ENCODE measurements at places on chromosomes 7 and 10. TPM values are rescaled to one million over a fixed set of nuclear protein-coding genes. Genes with fewer than 3 reads are reported as not detected.

DNA sequence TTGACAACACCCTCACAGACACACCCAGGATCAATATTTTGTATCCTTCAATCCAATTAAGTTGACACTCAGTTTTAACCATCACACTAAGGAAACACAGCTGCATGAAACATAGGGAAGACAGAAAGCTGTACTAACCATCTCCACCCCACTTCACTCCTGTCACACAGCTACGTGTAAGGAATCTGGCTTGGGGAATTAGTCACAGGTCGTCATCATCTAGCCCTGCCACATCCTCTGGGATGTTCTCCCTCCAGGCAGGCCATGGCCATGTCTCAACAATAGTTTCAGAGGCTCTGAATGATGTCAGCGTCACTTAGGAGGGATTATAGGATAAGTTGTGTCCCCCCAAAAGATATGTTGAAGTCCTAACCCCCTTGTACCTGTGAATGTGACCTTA lies 10.8 kb upstream of the SEMA3C start:
- no peak for DNase-seq

- DNase-seq, result no peak
Observed at GRCh38 chr7:7265081-7266075, 83.0 kb downstream of the C1GALT1 start.

DNA sequence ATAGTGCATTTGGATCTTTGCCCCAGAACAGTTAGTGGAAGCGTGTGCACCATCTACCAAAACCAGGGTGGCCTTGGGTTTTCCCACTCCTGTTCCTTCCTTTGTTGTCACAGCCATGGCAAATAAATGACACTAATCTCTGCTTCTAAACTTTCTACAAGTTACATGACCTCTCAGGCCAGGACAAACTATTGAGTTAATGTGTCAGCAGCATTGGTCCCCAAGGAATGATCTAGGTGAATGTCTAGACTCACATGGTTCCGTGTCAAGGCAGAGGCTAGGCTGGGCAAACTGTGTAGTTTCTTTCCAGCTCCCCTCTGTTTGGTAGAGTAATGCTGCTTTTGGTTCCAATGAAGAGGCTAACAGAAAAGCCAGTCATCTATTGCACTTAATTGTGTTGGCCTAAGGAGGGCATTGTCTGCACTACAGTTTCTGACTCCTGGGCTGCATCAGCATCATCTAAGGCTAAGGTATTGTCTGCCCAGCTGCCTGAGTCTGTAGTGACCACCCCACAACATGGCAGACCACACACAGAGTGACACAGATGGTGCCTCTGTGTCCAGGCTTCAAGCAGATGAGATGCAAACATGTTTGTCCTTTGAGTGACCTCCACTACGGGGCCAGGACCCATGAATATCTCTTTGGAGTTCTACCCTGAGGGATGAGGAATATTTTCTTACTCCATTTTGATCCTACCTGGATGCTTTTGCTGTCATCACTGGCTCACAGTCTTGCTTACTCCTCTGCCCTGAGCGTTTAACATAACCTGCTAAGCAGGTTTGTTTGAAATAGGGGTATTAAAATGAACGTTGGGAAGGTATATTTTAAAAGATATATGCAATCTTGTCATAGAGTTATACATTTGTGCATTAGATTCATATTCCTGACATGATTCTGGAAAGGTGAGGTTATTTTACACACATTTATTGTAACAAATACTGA lies 1.7 kb downstream of the CYP3A4 start:
- no peak for DNase-seq

Gene INMT
- 0.37 TPM for total RNA-seq

DNA sequence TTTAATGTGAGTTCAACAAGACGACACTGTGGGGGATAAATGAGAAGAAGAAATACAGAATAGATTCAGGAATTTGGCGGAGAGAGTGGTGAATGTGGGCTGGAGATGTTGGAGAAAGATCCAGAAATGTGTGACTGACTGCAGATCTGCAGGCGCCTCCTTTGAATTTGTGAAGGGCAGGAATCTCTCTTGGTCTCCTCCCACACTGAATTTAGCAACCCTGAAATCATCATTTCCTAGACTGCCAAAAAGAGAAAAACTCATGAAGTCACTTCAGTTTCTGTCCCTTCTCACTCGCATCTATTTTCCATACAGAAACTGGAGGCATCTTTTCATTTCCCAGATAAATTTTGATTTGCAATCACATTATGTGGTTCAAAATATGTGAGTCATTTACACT lies 128.7 kb downstream of the GNAI1 start:
- no peak for DNase-seq

DNA sequence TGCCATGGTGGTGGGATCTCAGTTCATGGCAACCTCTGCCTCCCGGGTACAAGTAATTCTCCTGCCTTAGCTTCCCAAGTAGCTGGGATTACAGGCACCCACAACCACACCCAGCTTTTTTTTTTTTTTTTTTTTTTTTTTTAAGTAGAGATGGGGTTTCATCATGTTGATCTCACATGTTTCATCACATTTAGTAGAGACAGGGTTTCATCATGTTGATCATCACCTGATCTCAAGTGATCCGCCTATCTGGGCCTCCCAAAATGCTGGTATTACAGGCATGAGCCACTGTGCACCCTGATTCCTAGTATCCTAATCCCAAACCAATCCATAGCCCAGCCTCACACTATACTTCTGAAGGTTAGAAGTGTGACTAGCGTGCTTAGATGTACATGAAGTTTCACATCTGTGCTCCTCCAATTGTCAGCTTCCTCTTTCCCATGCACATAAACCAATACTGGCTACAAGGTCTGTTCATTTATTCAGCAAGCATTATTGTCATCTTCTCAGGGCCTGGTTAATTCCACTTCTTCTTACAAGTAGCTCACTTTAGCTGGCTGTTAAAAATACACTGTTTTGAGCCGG lies 6.8 kb upstream of the NAT16 start:
- DNase-seq, result no peak

DNA sequence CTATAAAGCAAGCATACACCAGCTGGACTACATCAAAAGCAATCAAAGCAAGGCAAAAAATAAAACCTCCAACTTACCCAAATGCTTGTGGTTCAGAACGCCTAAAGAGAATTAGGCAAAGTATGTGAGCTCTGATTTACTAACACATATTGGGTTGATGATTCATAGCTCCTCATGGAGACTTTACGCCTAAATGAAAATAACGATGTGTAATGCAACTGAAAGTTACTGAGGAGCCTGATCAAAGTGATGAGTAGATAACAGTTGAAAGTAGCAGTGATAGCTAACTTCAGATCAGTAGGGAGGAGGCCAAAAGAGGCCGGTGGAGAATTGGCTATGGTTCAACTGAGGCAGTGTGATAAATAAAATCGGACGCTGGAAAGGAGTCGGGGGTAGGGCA lies 85.0 kb downstream of the MPP7 start:
- no peak for DNase-seq

DNA sequence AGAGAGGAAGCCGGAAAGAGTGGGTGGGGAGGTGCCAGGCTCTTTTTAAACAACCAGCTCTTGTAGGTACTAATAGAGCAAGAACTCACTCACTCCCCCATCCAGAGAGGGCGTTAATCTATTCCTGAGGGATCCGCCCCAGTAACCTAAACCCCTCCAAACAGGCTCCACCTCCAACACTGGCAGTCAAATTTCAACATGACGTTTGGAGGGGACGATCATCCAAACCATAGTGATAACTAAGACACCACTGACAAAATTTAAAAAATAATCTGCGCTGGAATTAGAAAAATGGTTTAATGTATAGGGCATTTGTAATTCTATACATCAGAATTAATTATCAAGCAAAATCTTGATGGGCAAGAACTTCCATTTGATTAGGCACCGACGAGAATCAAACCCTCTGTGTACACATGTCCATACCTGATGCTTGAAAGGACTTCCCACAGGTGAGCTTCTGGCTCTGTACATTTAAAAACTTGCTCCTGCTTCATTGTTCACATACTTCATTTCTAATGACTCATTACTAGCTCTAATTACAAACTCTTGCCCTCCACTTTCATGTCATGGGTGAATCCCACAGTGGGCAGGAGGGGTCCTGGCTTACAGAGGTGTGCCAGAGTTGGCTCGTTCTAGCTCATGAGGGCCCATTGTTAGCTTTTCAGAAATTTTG lies 20.6 kb upstream of the KDM7A start:
- no peak for DNase-seq

DNA sequence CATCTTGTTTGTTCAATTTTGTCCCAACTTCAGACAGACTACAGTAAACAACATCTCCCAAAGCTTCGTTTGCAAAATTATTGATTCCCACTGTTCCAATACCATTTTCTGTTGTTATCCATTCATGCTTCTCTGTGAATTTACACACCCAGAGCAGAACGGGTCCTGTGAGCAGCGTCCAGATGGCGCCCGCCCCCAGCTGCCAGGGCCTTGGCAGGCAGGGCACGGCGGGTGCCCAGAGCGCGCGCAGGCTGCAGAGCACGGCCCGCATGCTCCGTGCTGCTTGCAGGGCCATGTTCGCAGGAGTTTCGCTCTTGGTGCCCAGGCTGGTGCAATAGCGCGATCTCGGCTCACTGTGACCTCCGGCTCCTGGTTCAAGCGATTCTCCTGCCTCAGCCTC lies 32.5 kb upstream of the SEPTIN7 start:
- no peak for DNase-seq

Gene SEM1
- 42.8 TPM for total RNA-seq

DNA sequence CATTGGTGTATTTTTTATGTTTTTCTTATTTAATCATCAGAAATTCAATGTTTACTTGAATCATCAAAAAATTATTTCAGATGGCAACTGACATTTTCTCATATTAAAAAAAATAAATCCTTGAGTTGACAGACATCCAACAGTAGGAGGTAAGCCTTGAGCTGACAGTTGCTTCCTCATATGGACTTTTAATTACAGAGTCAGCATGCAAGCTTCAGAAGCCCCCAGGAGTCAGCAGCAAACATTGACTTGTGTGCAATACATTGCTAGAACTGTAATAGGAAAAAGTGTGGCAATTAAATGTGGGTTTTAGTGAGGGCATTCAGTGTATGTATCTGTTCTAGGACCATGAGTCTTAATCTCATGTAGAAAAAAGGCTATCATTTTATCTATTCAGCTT lies 62.4 kb upstream of the TAS2R16 start:
- DNase-seq, result no peak

GRCh38 chr7:55274156-55274555 lies 91.0 kb upstream of the LANCL2 start:
- DNase-seq, result no peak

DNA sequence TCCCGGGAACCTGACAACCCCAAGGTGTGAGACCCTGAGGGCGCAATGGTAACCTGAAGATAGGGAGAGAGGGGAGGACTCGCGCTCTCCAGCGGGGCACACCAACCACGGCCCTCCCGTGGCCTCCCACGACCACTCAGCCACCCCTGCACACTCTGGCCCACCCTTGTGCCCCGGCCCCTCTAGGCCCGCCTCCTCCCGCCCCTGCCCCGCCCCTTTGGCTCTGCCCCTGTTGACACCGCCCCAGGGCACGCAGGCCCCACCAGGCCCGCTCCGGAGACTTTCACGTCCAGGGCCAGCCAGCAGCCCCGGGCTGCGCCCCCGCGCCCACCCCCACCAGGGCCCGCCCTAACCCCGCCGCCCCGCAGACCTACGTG lies 10.9 kb downstream of the ATG9B start:
- DNase-seq, result no peak

GRCh38 chr7:88665892-88666514 lies 93.5 kb upstream of the ZNF804B start:
- DNase-seq, result no peak

DNA sequence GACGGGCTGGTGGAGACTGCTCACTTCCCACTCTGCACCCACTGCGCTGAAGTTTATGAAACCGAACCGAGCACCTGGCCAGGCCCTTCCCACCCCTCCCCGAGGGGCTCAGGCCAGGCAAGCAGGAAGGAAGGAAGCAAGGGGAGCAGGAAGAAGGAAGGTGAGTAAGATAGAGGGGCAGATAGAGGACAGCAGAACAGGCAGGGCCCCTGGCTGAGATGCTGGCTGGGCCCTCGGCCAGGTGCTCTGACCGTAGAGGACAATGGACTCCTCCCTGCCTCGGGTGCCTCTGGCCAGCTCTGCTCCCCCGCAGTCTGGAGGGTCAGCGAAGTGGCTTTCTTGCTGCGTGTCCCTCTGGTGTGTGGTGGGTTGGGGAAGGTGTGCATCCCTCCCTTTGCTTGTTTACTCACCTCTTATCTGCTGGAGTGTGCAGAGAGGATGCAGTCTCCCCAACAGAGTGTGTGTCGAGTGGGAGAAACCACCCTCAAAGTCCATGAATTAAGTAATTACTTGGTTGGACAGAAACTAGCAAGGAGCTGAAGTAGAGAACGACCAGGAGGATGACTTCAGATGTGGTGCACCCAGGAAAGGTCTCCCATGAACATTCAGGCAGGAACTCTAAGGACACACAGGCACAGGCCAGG lies 82.8 kb upstream of the PPP2R2D start:
- peak; percentile 11 for DNase-seq

Gene CFAP43
- 0.25 TPM for total RNA-seq

- DNase-seq, result no peak
Observed at GRCh38 chr7:28195910-28196620, 15.5 kb upstream of the JAZF1 start.

- DNase-seq, result no peak
Observed at GRCh38 chr7:86574006-86574405, 69.7 kb upstream of the GRM3 start.

Gene ACTL6B
- total RNA-seq, result not detected

Gene LRRC17
- total RNA-seq, result not detected

Gene SPDYE2
- total RNA-seq, result 0.28 TPM

DNA sequence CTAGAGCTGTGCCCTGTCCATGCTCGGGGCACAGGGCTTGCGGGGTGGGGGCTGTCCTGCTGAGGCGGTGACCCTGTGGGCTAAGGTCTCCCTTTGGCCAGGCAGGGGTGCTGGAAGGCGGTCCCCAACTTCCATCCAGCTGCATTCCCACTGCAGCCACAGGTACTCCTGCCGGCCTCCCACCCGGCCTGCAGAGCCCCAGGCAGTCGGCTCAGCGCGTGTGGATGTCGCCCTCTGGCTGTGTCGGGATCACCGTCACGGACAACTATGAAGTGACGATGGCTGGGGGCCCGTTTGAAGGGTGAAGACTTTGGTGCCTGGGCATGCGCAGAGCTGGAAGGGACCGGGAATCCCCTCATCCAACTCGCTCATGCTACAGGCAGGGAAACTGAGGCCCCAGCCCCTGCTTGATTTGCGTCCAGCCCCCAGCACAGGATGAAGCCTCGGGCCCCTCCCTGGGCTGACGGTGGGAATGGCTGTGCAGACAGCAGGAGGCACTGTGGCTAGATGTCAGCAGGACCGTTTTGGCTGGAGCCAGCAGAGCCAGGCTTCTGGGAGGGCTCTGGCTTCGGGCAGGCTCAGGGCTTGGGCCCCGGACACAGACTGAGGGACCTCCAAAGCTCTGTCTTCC lies 2.3 kb upstream of the TMEM184A start:
- no peak for DNase-seq

- DNase-seq, result no peak
Observed at GRCh38 chr10:120181154-120181553, 275.9 kb upstream of the PLPP4 start.

GRCh38 chr10:124058346-124059003 lies 34.9 kb downstream of the CHST15 start:
- DNase-seq, result no peak

DNA sequence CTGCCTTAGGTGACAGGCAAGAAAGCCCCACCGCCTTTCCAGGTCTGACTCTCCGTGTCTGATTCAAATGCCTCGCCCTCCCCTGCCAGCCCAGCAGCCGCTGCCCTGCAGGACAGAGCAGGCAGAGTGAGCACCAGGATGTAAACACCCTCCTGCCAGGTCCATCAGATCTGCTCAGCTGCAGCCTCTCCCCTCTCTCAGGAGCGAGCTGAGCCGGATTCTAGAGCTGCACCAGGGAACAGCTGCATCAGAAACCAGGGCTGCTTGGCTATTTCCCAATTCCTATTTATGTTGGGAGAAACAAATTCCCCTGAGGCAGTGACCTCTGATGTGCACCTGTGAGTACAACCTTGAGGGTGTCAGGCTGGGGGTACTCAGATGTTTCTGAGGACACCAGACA lies 121.5 kb upstream of the ZMIZ1 start:
- no peak for DNase-seq
